Hematopoietic multipotent progenitor cell (in vitro differentiated cells): ENCODE measurements at places on chromosomes 3 and 15. TPM values are rescaled to one million over a fixed set of nuclear protein-coding genes. Genes with fewer than 3 reads are reported as not detected.

AMIGO3 gene
- 17.5 TPM for total RNA-seq

DAZL gene
- total RNA-seq, result not detected

DGKG gene
- 6.2 TPM for total RNA-seq

CD200R1 gene
- total RNA-seq, result 0.54 TPM

MSL2 gene
- total RNA-seq, result 44.2 TPM

LINS1 gene
- 16.2 TPM for total RNA-seq

SCAANT1 gene
- total RNA-seq, result not detected

GOLGA6L9 gene
- total RNA-seq, result 1.3 TPM

ZIC4 gene
- not detected for total RNA-seq

DNAJC19 gene
- 21.3 TPM for total RNA-seq

TUSC7 gene
- total RNA-seq, result not detected

GRK7 gene
- total RNA-seq, result not detected

STAC gene
- 6.5 TPM for total RNA-seq

UCN2 gene
- under 0.01 TPM for total RNA-seq

CLSTN2 gene
- total RNA-seq, result under 0.01 TPM

CBLB gene
- 12.1 TPM for total RNA-seq

CHRFAM7A gene
- 10.2 TPM for total RNA-seq

CCR8 gene
- not detected for total RNA-seq

PDHB gene
- 39.9 TPM for total RNA-seq
